ENCODE measurements at places on chromosomes 6 and 20.
A peak's percentile ranks its signal among the peaks of the same experiment; 100 is the strongest.

DNA sequence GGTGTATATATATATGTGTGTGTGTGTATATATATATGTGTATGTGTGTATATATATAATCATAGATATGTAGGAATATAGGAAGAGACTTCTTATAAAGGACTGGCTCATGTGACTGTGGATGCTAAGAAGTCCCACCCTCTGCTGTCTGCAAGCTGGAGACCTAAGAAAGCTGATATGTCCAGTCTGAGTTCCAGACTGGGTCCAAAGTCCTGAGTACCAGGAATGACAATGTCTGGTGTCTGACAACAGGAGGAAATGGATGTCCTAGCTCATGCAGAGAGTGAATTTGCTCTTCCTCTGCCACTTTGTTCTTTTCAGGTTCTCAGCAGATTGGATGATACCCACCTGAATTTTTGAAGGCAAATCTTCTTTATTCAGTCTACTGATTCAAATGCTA lies 7.1 kb downstream of the ALDH5A1 start:
- no peak for DNase-seq

GRCh38 chr6:75167851-75168250 lies 38.0 kb downstream of the COL12A1 start:
- DNase-seq = no peak

- DNase-seq = no peak
Measured at GRCh38 chr6:138013959-138014358, 93.3 kb downstream of the PERP start.

DNA sequence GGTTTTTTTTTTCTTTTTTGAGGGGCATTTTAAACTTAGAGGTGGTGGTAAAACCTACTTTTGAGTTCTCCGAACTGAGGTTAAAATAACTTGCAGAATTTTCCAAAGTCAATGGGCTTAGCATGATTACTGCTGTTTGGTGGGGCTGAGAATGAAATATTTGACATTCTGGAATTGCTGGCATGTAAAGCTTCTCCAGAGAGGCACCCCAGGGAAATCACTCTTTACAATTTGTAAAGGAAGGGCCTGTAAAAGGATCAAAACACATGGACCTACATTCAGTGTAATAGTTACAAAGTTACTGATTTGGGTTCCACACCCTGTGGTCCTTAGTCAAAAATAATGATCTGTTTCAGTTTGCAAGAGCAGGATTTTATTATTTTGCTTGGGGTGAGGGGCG lies 5.5 kb downstream of the FAM217B start:
- no peak for DNase-seq

- no peak for DNase-seq
Measured at GRCh38 chr20:16412906-16413305, 160.3 kb downstream of the KIF16B start.

- DNase-seq = peak; percentile 67
Measured at GRCh38 chr20:49674383-49675352, 39.0 kb downstream of the B4GALT5 start.

- DNase-seq = no peak
Measured at GRCh38 chr6:24909241-24910216, 26.2 kb downstream of the RIPOR2 start.

- no peak for DNase-seq
Measured at GRCh38 chr6:41470029-41470330, 76.2 kb upstream of the FOXP4 start.

- DNase-seq = peak; percentile 64
Measured at GRCh38 chr6:14682812-14683211, 563.1 kb upstream of the JARID2 start.

GRCh38 chr6:133606852-133607251 lies 282.1 kb upstream of the TCF21 start:
- no peak for DNase-seq

GRCh38 chr6:119224095-119224701 lies 125.4 kb downstream of the MAN1A1 start:
- no peak for DNase-seq

DNA sequence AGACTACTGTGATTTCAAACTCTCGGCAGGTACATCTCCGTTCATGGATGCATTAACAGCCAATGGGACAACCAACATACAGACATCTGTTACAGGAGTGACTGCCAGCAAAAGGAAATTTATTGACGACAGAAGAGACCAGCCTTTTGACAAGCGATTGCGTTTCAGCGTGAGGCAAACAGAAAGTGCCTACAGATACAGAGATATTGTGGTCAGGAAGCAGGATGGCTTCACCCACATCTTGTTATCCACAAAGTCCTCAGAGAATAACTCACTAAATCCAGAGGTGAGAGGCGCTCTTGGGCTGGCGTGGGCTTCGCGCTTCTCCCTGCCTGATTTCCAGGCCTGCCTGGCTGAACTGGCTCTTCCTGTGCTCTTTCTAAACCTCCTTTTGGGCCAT lies 68.4 kb downstream of the RPP40 start:
- DNase-seq = no peak

Data from fibroblast of pulmonary artery (primary cell).